ENCODE measurements at places on chromosomes 4 and X.

GRCh38 chr4:76729980-76730379 is 168.0 kb downstream of the SOWAHB start:
- DNase-seq = no peak

- DNase-seq = no peak
Measured at GRCh38 chrX:14554131-14554715, 24.9 kb downstream of the GLRA2 start.

DNA sequence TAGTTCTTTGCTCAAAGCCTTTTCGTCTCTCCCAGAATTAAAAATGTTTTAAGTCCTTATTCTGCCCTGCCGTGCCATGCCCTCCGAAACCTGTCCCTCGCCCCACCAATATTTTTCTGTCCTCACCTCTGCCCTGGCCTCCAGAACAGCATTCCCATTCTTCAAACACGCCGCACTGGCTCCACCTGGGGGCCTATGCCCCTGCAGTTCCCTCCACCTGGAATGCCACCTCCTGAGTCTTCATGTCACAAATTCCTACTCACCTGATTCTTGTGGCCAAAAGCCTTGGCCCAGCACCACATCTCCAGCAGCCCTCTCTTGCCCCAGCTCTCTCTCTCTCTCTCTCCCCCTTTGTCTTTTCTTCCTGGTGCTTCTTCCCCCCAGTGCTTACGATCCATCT is 91.6 kb downstream of the APBB2 start:
- DNase-seq = no peak

DNA sequence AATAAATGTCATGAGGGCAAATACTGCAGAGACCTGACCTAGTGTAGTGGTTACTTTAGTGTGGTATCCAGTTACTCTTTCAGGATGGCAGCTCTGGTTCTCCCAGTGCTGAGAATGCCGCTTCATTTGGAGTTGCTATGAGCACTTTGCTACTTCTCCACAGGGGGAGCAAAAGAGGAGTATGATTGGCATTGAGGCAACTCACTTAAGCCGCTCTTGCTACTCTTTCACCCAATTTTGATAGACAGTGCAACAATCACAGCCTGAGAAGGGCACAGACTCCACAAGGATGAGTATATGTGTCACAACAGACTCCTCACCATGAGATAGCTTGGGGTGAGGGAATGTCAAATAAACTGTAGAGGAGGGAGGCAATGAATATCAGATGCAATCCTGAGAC is 81.2 kb downstream of the NPY1R start:
- DNase-seq = no peak

GRCh38 chr4:153450544-153450917 is 15.6 kb upstream of the TMEM131L start:
- no peak for DNase-seq

DNA sequence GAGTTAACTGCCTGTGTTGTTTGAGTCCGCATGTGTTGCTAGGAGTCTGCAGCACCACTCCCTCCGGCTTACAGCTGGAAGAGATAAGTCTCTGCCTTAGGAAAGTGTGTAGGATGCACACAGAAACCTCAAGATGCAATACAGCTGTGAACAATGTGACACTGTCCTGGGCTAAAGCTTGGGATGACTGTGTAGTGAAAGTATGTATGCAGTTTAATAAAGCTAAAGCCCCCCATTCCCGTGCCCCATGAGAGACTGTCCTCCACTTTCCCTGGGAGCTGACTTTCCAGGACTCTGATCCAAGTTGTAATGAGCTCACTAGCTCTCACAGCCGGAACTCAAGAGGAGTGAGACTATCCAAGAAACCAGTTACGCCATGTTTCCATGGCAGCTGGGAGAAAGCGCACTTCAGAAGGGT is 156.6 kb upstream of the FTHL17 start:
- no peak for DNase-seq

DNA sequence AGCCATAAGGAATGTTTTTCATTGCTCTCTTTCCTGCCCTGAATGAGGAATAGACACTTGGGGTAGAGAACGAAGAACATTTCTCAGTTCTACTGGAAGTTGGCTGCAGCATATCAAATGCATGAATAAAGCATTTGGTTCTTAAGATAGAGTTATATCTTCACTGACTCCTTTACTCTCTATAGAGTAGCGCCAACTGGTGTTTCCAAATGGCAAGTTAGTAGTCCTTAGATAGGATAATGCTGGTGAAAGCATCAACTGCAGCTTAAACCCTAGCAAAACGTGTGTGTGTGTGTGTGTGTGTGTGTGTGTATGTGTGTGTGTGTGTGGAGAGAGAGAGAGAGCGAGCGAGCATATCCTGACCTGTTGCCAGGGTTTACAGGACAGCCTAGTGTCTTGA is 62.2 kb upstream of the FRMPD4 start:
- no peak for DNase-seq

GRCh38 chrX:153688071-153688470 is 345 bp downstream of the SLC6A8 start:
- DNase-seq = no peak

DNA sequence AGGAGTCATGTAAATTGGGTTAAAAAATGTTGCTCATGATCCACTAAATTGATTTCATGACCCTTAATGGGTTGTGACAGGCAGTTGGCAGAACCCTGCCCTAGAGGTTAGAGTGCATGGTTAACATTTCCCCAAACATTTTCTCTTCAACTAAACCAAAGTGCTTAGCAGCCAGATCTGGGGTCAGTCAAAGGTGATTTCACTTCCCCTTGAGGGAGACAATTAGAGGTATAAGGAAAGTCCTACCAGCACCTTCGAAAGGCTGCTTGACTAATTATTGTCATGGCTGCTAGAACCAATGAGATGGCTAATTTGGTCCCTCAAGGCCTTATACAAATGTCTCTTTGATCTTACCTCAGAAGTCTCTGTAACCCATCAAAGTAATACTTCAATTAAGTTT is 30.9 kb upstream of the INTS6L start:
- DNase-seq = no peak

- no peak for DNase-seq
Measured at GRCh38 chr4:1338752-1339414, 8.1 kb upstream of the UVSSA start.

GRCh38 chr4:8392591-8393190 is 47.8 kb downstream of the ACOX3 start:
- no peak for DNase-seq

DNA sequence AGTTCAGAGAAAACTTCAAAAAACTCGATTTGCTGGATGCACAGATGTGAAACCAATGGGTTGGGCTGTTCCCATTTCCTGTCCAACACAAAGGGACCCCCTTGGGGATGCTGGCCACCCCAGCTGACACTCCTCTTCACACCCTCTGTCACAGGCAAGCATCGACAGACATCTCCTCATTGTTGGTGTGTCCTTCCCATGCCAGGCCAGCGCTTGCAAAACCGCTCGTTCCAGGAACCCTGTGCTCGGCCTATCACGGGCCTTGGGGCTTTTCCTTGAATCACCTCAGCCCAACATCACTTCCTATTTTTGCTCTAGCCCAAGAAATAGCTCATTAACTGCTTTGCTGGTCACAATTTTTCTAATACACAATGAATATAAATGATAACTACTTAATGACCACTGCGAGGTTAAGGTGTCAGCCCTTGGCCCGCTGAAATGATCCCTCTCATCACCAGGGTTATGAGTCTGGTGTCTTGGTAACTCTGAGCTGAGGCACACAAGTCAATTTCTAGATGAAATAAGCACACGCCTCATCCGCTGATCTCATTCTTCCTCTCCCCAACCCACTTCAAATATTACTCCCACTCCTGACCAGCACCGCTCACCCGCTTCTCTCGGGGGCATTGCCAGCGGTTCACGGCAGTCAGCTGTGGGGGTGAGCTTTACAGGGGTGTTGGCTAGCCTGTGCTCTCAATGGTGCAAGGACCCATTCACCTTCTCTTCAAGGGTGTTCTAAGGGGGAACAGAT is 32.3 kb downstream of the BCOR start:
- DNase-seq = no peak

- no peak for DNase-seq
Measured at GRCh38 chr4:48110452-48110978, 23.5 kb downstream of the TXK start.

- DNase-seq = no peak
Measured at GRCh38 chr4:101708293-101709039, 82.1 kb upstream of the BANK1 start.

DNA sequence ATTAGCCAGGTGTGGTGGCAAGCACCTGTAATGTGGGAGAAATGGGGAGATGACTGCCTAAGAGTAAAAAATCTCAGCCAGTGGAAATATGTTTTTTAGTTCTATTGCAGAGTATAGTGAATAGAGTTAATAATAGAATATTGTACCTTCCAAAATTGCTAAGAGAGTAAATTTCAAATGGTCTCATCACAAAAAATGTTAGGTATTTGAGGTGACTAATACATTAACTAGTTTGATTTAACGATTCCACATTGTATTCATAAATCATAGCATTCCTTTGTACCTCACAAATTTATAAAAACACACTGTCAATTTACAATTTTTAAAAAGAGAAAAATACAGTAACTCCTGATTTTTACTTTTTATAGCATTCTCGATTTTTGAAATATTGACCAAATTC is 681.5 kb upstream of the EPHA5 start:
- DNase-seq = no peak

- no peak for DNase-seq
Measured at GRCh38 chr4:11189756-11190155, 238.9 kb downstream of the HS3ST1 start.

GRCh38 chrX:105845631-105846030 is 23.3 kb downstream of the NRK start:
- no peak for DNase-seq

DNA sequence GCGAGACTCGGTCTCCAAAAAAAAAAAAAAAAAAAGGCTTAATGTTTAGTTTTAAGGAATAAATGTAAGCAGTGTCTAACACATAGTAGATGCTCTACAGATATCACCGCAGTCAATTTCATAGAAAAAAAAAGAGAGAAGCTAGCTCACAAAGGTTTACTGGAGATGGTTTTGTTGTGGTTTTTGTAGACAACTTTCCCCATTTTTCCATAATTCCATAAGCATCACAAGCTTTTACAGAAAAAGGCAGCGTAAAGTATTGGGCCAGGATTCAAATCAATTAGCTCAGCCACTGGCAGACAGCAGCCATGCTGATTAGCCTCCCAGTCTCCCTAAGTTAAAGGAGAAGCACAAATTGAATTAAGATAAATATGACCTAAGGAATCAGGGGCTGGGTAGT is 1.5 kb downstream of the GRSF1 start:
- no peak for DNase-seq

- DNase-seq = no peak
Measured at GRCh38 chr4:1365271-1366178, 18.5 kb downstream of the UVSSA start.

DNA sequence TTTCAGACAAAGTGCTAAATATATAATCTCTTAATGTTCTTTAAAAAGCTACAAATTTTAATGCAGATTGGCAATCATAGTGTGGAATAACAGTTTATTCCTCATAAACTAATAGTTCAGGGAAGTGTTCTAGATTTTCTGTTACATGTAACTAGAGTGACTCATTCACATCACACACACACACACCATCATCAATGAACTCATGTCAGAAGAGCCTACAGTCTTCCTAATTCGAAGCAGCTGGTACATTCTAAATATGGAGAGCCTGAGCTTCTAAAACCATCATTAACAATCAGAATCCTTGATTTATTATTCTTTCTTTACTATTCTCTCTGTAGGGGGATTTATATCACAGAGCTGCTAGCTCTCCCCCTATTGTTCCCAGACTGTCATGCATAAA is 49.6 kb downstream of the DKK2 start:
- DNase-seq = peak; percentile 13

DNA sequence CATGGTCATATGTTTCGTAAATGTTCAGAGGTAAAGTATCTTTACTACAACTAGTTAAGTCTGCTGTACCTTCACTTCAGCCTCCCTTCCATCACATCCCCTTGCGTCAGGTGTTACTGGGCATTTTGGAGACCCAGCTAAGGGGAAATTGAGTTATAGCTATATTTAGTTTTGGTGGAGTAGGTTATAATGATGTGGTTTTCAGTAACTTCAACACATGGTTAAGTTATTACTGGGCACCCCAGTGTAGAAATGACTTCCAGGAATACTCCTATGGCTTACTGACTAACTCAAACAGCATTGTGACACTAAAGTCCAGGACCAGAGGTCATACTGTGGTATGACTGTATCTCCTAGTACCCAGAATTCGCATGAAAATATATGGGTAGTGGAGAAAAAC is 23.4 kb upstream of the ACSL1 start:
- no peak for DNase-seq

- peak; percentile 15 for DNase-seq
Measured at GRCh38 chrX:67587946-67588624, 44.3 kb downstream of the AR start.

- DNase-seq = no peak
Measured at GRCh38 chrX:10615931-10616774, 4.2 kb downstream of the MID1 start.

GRCh38 chr4:123398853-123399626 is 2.4 kb downstream of the SPRY1 start:
- peak; percentile 49 for DNase-seq

DNA sequence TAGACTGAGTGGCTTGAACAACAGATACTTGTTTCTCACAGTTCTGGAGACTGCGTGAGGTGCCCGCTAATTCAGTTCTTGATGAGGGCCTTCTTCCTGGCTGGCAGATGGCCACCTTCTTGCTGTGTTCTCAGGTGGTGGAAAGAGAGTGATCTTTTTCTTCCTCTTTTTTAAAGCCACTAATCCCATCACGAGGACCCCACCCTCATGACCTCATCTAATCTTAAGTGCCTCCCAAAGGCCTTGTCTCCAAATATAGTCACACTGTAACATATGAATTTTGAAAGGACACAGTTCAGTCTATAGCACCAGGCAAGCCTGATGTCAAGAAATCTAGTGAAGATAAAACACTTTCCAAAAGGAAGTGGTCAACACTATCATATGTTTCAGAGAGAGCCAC is 12.4 kb downstream of the VAMP7 start:
- no peak for DNase-seq

DNA sequence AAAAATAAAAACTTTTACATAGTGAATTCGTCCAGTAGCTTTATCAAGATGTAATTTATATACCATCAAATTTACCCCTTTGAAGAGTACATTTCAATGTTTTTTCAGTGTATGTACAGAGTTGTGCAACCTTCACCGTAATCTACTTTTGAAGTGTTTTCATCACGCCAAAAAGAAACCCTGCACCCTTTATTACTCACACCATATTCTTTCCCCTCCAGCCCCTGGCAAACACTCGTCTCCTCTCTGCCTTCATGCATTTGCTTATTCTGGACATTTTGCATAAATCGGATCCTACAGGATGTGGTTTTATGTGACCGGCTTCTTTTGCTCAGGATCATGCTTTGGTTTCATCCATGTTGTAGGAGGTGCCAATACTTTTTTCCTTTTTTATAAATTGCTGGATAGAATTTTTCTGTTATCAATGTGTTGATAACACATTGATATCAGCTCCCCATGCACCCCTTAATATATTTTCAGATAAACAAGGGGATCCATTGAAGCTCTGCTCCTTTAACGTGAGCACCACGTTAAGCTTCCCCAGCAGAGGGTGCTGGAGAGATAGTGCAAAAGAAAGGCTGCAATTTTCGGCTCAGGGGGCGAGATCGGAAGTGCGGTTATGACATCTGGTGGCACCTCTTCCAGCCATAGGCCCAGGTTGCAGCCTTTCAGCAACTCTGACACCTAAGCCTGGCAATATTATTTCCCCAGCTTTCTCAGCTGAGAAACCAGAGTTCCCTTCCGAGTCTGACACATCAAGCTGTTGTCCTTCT is 100.1 kb upstream of the VCX3B start:
- no peak for DNase-seq

Measured in astrocyte of the cerebellum (primary cell).